ENCODE measurements at places on chromosomes 13 and 19.

GRCh38 chr19:30105727-30106126 lies 163.7 kb downstream of the URI1 start:
- no peak for DNase-seq

DNA sequence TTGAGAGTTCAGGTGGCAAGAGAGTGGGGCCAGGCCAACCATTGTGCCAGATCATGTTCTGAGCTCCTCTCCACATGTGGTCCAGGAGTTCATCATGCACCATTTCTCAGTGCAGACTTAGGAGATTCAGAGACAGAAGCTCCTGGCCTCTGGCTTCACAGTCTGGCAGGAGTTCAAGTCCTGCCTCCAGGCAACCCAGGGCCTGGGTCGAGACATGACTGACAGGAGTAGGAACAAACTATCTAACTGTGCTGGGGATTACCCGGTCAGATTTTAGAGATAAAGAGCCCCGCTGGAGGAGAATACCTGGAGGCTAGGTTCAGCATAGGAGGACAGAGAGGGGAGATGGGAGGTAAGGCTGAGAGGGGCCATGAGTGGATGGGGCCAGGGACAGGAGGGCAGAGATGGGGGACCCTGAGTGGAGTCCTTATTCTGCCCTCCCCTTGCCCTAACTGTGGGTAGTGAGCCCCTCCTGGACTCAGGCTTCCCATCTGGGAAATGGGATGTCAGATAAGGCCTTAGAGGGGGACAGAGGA lies 906 bp upstream of the CYP4F11 start:
- no peak for DNase-seq

GRCh38 chr19:39951065-39951650 lies 16.7 kb upstream of the FCGBP start:
- DNase-seq = no peak

DNA sequence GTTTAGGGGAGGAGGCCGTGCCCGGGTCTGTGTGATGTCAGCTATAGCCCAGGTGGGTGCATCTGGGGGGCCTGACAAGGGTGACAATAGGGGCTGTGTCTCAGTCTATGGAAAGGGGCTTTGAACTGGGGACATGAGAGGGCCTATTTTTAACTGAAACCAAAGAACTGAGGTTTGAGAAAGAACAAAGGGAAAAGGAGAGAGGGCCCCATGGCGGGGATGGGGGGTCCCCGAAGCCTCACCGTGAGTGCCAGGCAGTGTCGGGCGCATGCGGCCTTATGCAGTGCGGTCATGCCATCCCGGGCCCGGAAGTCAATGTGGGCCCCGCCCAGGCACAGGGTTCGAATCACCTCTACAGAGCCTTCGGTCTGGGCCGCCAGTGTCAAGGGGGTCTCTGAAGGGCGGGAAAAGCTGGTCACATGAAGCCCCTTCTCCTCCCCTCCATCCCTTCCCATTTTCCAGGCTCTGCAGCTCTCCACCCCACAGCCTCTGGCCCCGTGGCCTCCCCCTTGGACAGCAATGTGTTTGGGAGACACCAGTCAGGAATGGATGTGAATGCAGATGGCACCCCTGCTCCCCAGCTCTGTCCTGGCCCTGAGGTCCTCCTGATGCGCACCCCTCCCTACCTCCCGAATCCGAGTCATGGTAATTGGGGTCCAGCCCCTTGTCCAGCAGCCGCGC lies 5.9 kb downstream of the SHANK1 start:
- no peak for DNase-seq

DNA sequence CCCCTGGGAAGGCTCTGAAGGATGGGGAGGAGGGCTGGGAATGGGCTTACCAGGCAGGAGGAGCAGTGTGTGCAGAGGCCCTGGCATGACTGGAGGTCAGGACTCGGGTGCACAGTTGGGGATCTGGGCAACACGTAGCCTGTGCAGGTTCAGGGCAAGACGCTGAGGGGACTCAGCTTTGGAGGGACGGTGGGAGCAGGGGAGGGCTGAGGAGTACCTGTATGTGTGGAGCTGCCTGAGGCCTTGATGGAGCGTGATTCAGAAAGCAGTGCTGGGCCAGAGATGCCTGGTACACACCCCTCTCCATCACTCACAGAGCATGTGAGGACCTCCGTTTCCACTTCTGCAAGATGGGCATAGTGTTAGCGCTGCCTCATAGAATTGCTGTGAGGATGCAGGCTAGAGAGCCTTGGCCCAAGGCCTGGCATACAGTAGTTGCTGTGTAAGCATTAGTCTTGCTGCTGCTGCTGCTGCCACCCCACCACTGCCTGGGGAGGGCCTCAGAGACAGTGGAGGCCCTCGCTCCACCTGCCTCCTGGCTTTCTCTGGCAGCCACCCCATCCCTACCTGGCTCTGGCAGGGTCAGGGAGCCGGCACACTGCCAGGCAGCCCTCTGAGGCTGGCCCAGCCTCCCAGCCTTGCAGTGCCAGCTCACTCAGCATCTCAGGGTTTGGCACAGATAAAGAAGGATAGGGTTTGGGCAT lies 2.4 kb downstream of the PAK4 start:
- no peak for DNase-seq

- DNase-seq = no peak
These were observed 22.6 kb downstream of the ELF1 start for GRCh38 chr13:40996426-40997092.

DNA sequence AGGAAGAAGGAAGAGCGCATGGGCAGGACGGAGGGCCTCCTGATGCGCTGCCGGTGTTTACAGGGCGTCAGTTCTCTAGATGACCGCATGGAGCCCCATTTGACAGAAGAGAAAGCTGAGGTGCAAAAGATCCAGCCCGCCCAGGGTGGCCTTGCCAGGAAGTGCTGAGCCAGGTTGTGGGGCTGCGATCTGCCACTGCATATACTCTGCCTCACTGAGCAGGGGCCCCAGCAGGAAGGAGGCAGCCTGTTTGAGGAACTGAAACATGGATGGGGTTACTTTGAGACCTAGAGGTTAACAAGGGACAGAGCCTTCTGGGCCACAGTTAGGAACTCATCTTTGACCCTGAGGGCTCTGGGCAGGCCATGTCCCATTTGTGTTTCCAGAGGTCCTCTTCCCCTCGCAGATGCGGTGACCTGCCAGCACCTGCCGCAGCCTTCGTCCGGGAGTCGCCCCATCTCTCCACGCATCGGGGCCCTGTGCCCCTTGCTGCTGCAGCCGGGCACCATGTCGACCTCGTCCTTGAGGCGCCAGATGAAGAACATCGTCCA lies 3.2 kb downstream of the EPN1 start:
- DNase-seq = no peak

- peak; percentile 22 for DNase-seq
These were observed 4.3 kb upstream of the ZNF17 start for GRCh38 chr19:57406516-57407123.

- DNase-seq = peak; percentile 73
These were observed 2.5 kb downstream of the ICAM5 start for GRCh38 chr19:10292206-10292788.

GRCh38 chr19:35299523-35300338 lies 7.8 kb downstream of the MAG start:
- no peak for DNase-seq

Measured in activated CD8-positive, alpha-beta memory T cell treated with anti-CD3 and anti-CD28 coated beads for 48 hours (primary cell).